ENCODE measurements at places on chromosomes 11 and 22.

GRCh38 chr11:115696563-115696962 is 192.3 kb upstream of the CADM1 start:
- no peak for DNase-seq

DNA sequence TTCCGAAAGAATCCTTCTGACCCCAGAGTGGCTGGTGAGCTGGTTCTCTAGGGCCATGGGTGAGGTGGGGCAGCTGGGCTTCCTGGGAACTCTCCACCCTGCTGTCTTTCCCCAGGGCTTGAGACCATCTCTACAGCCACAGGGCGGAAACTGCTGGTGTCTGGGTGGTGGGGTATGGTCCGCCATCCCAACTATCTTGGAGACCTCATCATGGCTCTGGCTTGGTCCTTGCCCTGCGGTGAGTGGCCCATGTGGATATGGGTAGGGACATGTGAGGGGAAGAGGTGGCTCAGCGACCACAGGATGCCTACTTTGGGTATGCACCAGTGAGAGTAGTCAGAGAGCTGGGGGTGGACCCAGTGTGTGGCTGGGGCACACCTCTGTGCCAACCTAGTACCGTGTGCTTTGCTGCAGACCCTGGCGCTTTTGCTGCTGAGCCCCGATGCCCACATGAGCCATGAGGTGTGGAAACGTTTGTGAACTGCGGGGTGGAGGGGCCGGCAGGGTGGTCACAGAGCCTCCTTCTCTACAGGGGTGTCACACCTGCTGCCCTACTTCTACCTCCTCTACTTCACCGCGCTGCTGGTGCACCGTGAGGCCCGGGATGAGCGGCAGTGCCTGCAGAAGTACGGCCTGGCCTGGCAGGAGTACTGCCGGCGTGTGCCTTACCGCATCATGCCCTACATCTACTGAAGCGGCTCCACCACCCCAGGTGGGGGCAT is 2.0 kb downstream of the ZNHIT2 start:
- DNase-seq, result no peak

DNA sequence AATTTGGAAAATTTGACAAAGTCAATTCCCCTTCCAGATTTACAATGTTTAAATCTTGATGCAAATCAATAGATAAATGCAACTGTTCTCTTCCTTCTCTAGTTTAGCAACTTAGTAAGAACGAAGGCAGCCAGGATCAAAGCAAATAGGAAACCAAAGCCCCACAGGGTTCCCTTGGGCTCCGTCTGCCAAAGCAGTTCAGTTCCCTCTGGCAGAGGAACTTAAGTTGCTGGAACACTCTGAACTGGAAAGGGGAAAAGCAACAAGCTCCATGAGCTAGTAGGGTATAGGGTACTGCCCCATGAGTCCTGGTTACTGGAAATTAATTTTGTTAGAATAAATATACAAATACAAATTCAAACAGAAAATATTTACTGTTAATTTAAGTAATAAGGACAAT is 91.3 kb downstream of the RELT start:
- DNase-seq, result no peak

- DNase-seq, result no peak
These were observed 481.7 kb upstream of the CHORDC1 start for GRCh38 chr11:90704510-90704909.

- no peak for DNase-seq
These were observed 188.2 kb downstream of the METTL15 start for GRCh38 chr11:28296426-28296825.

- no peak for DNase-seq
These were observed 25.3 kb downstream of the SCN3B start for GRCh38 chr11:123628936-123629683.

DNA sequence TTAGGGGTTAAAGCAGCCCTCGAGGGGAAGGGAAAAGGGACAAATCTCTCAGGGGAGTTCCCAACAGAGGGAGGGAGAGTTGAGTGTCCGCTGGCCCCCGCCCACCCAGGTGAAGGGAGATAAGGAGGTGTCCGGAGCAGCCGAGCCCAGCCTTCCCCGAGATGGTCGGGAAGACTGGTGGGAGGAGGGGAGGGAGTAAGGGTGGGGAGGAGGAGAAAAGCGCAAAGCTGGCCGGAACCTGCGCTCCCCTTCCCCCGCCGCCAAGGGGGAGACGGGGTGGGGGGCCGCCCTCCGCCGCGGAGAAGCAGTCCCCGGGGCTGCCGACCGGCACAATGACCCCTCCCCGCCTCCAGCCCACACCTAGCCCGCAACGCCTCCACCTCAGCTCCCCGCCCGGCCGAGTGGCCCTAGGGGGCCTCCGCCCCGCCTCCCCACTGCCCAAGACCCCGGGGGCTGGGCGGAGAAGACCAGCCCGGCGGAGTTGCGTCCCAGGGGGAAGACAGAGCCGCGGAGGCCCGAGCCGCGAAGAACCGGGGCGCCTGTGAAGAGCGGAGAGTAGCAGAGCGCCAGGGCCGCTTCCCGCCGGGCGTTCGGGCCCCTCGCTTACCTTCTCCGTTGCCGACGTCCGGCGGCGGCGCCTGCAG is 479 bp downstream of the RSF1 start:
- DNase-seq, result peak; percentile 52

DNA sequence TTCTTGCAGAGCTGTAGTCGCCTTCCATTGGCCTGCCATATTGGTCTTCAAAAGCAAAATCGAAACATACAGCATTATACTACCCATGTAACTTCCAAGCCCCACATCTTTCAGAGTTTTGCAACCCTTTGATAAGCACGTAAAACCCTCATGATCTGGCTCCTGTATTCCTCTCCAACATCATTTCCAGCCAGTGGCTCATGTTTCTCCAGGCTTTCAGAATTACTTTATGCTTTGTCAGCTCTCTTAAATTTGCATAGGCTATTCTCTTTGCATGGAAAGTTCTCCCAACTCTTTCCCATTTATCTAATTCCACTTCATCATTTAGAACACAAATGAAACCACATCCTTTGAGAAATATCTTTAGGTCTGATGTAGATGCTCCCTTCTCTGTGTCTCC is 67.8 kb upstream of the DDI1 start:
- no peak for DNase-seq

- no peak for DNase-seq
These were observed 81.6 kb upstream of the SEPTIN5 start for GRCh38 chr22:19632668-19633148.

Data from CD4-positive, alpha-beta T cell treated with Interferon alpha-2 for 1 hour (primary cell).